Astrocyte (in vitro differentiated cells and primary cell): ENCODE measurements at places on chromosomes 7 and 10. TPM values are rescaled to one million over a fixed set of nuclear protein-coding genes. Genes with fewer than 3 reads are reported as not detected.
A peak's percentile ranks its signal among the peaks of the same experiment; 100 is the strongest.

Gene GSAP
- 2.7 and 4.1 TPM in 2 replicates for total RNA-seq

DNA sequence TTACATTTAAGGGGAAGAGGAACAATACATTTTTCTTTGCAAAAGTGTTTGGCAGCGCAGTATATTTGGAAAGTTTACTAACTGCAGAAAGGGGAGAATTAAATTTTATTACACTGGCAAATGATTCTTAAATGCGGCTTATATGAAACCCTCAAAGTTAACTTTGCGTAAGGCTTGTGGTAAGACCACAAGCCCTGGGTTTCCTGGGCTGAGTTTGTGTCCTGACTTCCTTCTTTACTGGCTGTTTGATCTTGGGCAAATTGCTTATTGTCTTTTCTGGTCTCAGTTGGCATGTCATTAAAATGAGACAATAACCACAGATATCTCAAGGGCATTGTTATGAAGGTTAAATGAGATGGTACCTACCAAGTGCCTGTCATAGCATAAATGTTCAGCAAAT lies 106.8 kb downstream of the GLRX3 start:
- no peak for DNase-seq

GRCh38 chr10:98446151-98446660 lies 529 bp downstream of the HPS1 start:
- peak; percentile 20 for DNase-seq

- DNase-seq, result no peak
Measured at GRCh38 chr10:80585812-80586211, 48.1 kb downstream of the SH2D4B start.

DNA sequence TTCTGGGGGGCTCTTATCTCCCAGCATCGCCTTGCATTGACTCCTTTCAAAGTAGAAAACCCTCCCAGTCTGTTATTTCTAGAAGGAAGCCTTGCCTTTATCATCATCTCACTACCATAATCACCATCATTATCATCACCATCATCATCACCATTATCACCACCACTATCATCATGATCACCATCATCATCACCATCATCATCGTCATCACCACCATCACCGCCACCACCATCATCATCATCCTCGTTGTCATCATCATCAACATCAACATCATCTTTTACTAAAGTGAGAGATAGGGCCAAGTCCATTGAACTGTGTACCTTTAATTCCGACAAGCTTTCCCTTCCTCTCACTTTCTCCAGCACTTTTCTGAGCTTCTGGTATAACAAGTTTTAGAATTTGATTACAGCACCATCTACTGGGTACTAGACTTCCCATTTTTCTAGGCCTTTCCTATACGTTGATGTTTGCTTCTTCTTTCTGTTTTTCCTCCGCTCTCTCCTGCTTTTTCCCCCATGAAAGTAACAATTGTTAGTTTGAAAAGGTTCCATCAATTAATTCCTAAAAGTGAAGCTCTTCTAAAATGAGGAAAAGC lies 226.4 kb downstream of the BUB3 start:
- peak; percentile 10 for DNase-seq

Gene RNLS
- 6.9 and 9.2 TPM in 2 replicates for total RNA-seq

GRCh38 chr10:101575580-101576210 lies 12.4 kb downstream of the POLL start:
- DNase-seq, result no peak

Gene TRPV5
- not detected in 2 replicates for total RNA-seq

DNA sequence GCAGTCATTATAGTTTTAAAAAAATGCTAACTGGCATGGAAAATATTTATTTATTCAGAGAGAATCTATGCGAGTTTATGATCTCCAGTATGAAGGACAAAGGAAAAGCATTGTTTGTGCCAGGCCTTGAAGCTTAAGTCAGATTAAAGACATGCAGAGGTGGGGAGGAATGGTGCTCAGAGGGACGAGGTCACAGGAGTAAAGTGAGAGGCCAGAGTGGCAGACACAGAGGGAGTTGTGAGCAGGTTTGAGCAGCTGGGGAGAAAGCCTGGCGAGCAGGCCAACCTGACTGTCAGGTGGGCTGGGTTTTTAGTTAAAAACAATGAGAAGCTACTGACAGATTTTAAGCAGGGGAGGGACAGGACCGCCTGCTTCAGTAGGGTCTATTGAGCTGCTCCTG lies 6.8 kb upstream of the CCNY start:
- no peak for DNase-seq

DNA sequence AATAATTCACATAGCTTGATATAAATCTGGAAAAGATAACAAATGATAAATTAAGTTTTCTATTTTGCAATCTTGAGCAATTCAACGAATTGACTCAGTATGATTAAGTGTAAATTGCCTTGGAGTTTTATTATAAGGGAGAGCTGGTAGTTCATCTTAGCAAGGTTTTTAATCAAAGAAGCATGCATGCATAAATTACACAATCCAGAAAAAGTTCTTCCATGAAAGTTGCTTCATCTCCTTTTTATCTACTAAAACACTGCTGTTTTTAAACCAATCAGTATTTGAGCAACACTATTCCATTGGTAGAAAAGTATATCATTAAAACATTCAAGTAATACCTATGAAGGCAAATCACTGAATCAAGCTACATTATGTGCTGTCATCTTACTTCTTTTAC lies 47.6 kb downstream of the POT1 start:
- DNase-seq, result peak; percentile 6

Gene ANKRD61
- total RNA-seq, result 0.18 and 0.31 TPM in 2 replicates

Gene KCND2
- total RNA-seq, result 0.24 and 0.30 TPM in 2 replicates

- DNase-seq, result no peak
Measured at GRCh38 chr7:76330261-76330660, 27.8 kb downstream of the HSPB1 start.

Gene AMPH
- total RNA-seq, result 2.9 and 3.3 TPM in 2 replicates

DNA sequence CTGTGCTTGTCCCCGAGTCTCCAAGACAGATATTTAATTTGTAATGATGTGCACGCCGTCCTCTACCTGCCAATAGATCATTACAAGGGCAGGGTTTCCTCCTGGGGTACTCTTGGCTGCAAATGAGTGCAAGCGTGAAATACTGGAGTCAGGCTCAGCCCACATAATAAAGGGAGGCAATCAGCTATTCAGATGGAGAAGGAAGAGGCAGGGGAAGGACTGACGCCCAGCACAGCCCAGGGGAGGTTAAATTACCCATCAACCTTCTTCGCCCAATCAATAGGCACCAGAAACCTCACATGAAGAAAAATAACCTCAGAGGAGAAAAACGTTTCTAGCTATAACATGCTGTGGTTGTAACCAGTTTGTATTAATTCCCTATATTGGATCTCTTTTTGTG lies 544.9 kb upstream of the ADARB2 start:
- DNase-seq, result no peak

Gene CYP2C19
- not detected in 2 replicates for total RNA-seq

Gene SOSTDC1
- 0.14 and 0.23 TPM in 2 replicates for total RNA-seq

Gene CPN1
- not detected in 2 replicates for total RNA-seq

- peak; percentile 69 for DNase-seq
Measured at GRCh38 chr10:102243309-102243708, 2.0 kb upstream of the PITX3 start.

- DNase-seq, result no peak
Measured at GRCh38 chr7:146175716-146176115, 59.1 kb downstream of the CNTNAP2 start.

DNA sequence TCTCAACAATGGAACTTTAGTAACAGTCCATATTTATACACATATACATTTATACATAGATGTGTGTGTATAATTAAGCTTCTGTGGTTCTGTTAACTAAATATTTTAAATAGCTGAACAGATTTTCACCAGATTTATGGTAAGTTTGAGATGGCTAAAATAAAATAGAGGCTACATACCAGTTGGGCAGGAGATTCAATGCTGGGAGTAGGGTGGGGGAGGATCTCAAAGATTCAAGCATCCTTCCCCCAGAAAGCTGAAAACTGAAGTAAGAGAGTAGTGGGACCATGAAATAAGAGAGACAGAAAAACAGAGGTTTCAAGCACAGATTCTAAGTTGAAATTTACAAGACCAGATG lies 14.0 kb downstream of the LRRC17 start:
- DNase-seq, result no peak

- no peak for DNase-seq
Measured at GRCh38 chr7:106384373-106384772, 99.6 kb upstream of the NAMPT start.

DNA sequence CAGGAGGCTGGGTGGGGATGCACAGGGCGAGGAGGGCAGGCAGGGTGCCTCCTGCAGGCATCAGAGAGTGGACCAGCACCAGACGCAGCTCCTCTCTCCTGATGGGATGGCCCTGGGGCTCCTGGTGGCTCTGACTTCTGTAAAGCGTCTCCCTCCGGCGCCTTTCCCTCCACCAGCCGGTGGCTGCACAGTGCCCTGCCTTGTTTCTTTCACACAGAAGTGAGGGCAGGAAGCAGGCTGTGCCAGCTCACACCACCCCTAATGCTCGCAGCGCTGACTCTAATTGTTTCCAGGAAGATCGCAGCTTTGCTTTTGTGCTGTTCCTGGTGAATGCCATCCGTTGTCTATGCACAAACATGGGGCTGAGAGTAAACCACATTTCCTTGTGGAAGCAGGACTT lies 152.3 kb upstream of the LANCL2 start:
- DNase-seq, result no peak

GRCh38 chr7:117495308-117495707 lies 15.5 kb downstream of the CFTR start:
- no peak for DNase-seq

Gene NFE2L3
- total RNA-seq, result 49.0 and 50.4 TPM in 2 replicates

- DNase-seq, result no peak
Measured at GRCh38 chr7:42700406-42701327, 211.2 kb downstream of the C7orf25 start.

GRCh38 chr7:24963218-24963617 lies 16.8 kb downstream of the OSBPL3 start:
- peak; percentile 75 for DNase-seq

- peak; percentile 65 for DNase-seq
Measured at GRCh38 chr7:45985902-45986301, 64.8 kb upstream of the IGFBP3 start.

- no peak for DNase-seq
Measured at GRCh38 chr10:98696516-98696915, 249.8 kb upstream of the HPS1 start.

DNA sequence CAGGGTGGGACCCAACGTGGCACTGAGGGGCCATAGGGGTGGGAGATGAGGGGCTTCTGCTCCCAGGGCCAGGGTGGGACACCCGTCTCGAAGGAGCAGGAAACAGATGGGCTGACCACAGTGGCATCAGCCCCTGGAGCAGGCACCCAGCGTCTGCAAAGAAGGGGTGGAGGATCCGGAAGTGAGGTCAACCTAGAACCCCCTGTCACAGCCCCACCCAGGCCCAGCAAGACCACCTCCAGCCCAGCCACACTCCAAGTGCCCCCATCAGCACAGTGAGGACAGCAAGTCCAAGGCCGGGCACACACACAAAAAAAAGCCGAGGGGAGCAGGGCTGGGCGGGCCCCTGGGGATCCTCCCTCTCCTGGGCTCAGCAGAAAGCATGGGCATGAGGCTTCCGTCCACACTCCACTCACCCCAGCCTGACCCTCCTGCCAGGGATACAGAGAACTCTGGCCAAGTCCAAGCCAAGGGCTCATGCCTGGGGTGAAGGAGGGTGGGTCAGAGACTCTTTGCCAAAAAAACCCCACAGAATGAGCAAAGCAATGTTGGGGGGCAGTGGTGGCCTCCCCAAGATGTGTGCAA lies 111.0 kb downstream of the FOXL3 start:
- DNase-seq, result no peak

Gene HOXA4
- total RNA-seq, result not detected in 2 replicates

Gene UTF1
- 0.18 TPM in 1 of 2 replicates, not detected in the other for total RNA-seq

- DNase-seq, result peak; percentile 18
Measured at GRCh38 chr7:8290645-8291308, 28.8 kb upstream of the ICA1 start.

- DNase-seq, result no peak
Measured at GRCh38 chr10:111593578-111593977, 516.7 kb downstream of the ADRA2A start.

GRCh38 chr7:106864298-106865081 lies 592 bp upstream of the PIK3CG start:
- DNase-seq, result no peak

Gene PDZD7
- total RNA-seq, result 2.2 and 4.5 TPM in 2 replicates

Gene KCNH2
- 4.5 and 4.6 TPM in 2 replicates for total RNA-seq

Gene LRMDA
- 2.2 and 2.7 TPM in 2 replicates for total RNA-seq

DNA sequence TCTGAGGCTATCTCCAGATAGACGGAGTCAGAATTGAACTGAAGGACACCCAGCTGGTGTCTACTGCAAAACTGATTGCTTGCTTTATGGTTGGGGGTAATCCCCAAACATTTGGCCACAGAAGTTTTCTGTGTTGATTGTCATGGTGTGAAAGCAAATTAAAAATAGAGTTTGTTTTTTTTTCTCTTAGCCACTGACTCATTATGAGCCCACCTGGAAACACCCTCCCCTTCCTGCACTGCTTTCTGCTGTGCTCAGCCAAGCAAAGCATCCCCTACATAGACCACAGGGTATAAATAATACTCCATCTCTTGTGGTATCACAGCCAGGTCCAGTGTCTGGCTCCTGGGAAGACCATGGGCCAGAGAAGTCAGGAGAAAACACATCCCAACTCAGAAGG lies 6.5 kb upstream of the VWC2 start:
- no peak for DNase-seq

Gene PPP1R17
- not detected in 2 replicates for total RNA-seq

DNA sequence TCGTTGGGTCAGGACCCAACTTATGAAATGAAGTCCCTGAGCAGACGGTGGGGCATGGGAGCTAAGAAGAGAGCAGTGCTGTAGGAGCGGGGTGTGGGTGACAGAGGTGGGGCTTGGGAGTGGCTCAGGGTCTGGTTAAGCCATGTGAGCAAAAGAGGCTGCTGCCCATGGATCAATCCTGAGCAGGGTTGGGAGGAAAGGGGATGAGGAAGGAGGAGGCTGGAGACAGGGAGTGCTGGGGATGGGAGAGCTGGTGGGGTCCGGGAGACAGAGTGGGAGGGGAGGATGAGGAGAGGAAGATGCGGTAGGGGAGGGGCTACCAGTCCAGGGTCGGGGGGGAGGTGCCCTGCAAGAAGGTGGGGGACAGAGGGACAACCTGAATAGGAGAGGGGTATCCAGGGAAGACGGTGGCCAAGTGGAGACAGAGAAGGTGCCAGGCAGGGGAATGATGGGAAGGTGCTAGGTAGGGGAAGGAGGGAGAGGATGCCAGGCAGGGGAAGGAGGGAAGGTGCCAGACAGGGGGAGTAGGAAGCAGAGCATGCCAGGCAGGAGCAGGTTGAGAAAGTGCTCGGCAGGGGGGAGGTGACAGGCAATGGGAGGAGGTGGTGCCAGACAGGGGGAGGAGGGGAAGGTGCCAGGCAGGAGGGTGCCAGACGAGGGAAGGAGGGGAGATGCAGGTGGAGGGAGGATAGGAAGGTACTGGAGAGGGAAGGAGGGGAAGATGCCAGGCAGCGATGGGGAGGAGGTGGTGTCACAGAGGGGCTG lies 27.5 kb upstream of the SMARCD3 start:
- DNase-seq, result no peak
